Renal pelvis (tissue), 12 donors: ENCODE measurements at places on chromosomes 6 and 20. TPM values are rescaled to one million over a fixed set of nuclear protein-coding genes. Genes with fewer than 3 reads are reported as not detected.

Gene BANF2
- polyA plus RNA-seq = not detected

Gene SAMD5
- 16.7 TPM for polyA plus RNA-seq

Gene SIGLEC1
- 1.4 TPM for polyA plus RNA-seq

Gene APCDD1L
- 16.6 TPM for polyA plus RNA-seq

Gene PLN
- polyA plus RNA-seq = 3.0 TPM

Gene MDFI
- 67.5 TPM for polyA plus RNA-seq

Gene MCCD1
- polyA plus RNA-seq = 21.9 TPM

Gene CNR1
- 0.85 TPM for polyA plus RNA-seq

Gene KCNS1
- polyA plus RNA-seq = 0.43 TPM

Gene NCOA6
- 53.4 TPM for polyA plus RNA-seq

Gene NOX3
- polyA plus RNA-seq = 1.8 TPM

Gene LRRN4
- 16.9 TPM for polyA plus RNA-seq

Gene PDRG1
- polyA plus RNA-seq = 21.3 TPM

Gene FAM162B
- 5.6 TPM for polyA plus RNA-seq

Gene SNAP91
- polyA plus RNA-seq = 0.63 TPM

Gene TCP11
- 3.2 TPM for polyA plus RNA-seq

Gene PRL
- polyA plus RNA-seq = not detected

Gene OR12D3
- not detected for polyA plus RNA-seq

Gene ABHD16B
- not detected for polyA plus RNA-seq

Gene MUC22
- polyA plus RNA-seq = not detected

Gene MAS1
- 0.04 TPM for polyA plus RNA-seq

Gene SLC23A2
- 18.2 TPM for polyA plus RNA-seq

Gene RAB32
- polyA plus RNA-seq = 29.2 TPM
